ENCODE measurements at places on chromosomes 6 and 20.
A peak's percentile ranks its signal among the peaks of the same experiment; 100 is the strongest.

DNA sequence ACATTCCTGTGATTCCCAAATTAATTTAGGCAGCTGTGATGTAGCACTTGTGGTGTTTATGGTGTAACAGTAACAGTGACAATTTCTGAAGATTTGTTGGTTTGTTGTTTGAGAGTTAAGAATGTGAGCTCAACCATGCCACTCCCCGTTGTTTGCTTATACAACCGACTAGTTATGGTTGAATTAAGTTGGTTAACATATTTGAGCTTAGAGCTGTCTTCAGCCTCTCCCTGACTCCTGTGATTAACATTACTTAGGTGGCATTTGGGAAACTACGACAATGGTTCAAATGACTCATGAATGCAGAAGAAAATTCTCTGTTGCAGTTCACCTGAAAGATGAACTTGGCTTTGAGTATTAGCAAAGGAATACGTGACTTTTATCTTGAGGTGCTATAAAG is 35.9 kb upstream of the PRL start:
- no peak for DNase-seq

- no peak for DNase-seq
Measured at GRCh38 chr6:128406453-128406852, 113.9 kb downstream of the PTPRK start.

DNA sequence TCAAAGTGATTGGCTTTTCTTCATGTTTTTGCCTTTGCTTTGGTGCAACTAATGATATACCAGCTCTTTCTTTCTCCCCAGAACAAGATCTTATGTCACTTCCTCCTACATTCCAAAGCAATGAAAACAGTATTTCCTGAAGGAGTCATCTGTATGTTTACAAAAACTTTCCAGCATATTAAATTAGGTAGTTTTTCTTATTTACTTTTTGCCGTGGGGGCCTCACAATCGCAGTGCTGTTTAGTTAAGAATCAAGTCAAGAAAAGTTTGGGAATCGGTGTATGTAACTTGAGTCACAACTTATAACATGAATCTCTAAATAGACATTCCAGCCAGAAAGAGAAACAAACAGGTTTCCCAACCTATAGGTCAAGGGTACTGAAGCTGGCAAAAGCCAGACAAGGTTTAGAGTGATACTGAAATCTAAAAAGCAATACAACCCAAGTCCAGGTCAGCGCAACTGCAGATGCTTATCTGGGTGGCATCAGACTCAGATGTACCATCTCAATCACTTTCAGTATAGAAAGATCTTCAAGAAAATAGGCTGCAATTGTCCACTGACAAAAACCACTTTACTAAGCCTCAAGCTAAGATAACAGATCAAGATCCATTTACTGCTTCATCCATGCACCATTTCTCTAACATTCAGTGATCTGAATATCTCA is 63.6 kb downstream of the IPCEF1 start:
- peak; percentile 85 for DNase-seq

- DNase-seq, result no peak
Measured at GRCh38 chr6:22027040-22027725, 269.7 kb downstream of the PRL start.

GRCh38 chr20:37986873-37987601 is 46.2 kb downstream of the TTI1 start:
- DNase-seq, result no peak

GRCh38 chr6:25006565-25007001 is 70.8 kb upstream of the RIPOR2 start:
- DNase-seq, result peak; percentile 68

DNA sequence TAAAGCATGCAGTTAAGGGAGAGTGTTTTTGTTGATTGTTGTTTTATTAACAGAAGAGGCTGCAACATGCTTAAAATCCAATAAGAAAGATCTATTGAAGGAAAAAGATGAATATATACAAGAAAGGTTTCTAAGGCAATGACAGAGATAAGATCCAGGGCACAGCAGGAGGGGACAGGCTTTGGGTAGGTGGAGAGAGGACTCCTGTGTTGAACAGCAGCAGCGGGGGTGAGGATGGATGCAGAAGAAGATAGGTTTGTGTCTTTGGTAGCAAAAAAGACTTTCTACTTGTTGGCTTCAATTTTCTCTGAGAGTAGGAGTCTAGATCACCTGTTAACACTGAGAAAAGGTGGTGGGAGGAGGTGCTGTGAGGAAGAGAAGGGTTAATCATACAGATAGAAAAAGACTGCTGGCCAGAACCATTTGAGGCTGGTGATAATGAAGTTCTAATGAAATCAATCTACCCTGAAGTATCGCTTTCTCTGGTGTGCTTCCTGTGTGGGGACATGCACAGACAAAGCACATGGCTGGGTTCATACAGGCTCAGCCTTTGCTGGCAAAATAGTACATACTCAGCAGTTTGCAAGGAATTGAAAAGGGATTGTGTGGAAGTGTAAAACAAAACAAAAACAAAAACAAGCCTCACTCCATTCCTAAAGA is 17.2 kb upstream of the DST start:
- no peak for DNase-seq

GRCh38 chr6:161255518-161255917 is 18.3 kb downstream of the AGPAT4 start:
- DNase-seq, result no peak

- DNase-seq, result no peak
Measured at GRCh38 chr6:48626421-48626820, 515.4 kb upstream of the PTCHD4 start.

DNA sequence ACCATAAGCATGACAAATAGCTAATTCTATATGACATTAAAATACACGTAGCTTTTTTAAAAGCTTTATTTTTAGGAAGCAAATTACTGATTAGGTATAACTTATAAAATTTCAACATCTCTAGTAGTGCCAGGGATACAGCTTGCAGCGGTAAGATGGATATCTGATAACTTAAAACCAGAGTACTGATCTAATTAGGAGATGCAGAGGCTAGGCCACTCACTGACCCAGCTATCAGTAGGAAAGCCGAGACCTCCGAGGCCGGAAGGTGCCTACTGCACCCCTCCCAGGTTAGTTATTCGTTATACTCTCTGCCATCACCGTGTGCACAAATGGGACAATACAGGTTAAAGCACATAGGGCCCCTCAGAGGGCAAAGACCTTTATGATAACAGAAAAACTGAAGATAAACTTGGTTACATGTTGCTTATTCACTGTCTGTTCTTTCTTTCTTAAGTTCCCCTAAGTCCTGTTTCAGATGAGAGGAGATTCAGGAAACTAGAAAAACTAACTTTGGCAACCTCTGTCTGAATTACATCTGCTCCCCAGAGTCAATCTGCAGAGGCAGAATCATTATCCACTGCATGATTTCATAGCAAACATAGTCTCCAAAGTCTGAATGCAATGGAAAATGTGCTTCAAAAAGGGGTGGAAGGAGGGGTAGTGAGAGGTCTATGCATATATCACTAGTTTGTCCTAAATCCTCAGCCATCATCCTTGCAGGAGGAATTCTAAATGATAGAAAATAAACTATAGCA is 60.8 kb downstream of the RIPOR2 start:
- DNase-seq, result no peak
